Upper lobe of right lung (tissue), 1 donor: ENCODE measurements at places on chromosomes 1 and 21. TPM values are rescaled to one million over a fixed set of nuclear protein-coding genes. Genes with fewer than 3 reads are reported as not detected.

The NCMAP gene
- 10.7 TPM for total RNA-seq

DNA sequence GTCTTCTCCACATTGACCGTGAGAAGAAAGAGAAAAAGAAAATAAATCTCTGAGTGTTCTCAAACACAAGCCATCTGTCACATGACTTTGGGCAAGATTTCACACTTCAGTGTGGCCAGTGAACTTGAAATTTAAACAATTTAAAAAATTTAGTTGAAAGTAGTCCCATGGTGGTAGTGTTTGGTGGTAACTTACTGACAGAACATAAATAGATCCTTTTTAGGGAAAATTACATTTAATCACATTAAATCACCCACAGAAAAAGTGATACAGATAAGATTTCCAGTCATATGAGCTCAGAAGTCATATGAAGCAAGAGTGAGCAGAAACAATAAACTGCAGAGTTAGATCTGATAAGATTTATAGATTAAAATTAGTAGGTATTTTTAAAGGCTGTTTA lies 31.9 kb upstream of the SGIP1 start:
- no peak for DNase-seq

The BMP8B gene
- 2.7 TPM for total RNA-seq

- no peak for DNase-seq
These were observed 410.4 kb downstream of the DUSP10 start for GRCh38 chr1:221331273-221332183.

- no peak for DNase-seq
These were observed 32.3 kb upstream of the NR5A2 start for GRCh38 chr1:199995096-199995685.

The DCDC2B gene
- not detected for total RNA-seq

- no peak for DNase-seq
These were observed 18.9 kb upstream of the ZNF683 start for GRCh38 chr1:26391450-26391849.

- no peak for DNase-seq
These were observed 4.0 kb upstream of the GBP5 start for GRCh38 chr1:89276690-89277089.

GRCh38 chr1:116360429-116361173 lies 12.4 kb upstream of the ATP1A1 start:
- DNase-seq = no peak

GRCh38 chr1:54977533-54978297 lies 2.7 kb upstream of the TMEM61 start:
- no peak for DNase-seq

The MCOLN2 gene
- total RNA-seq = 10.1 TPM

The ANXA9 gene
- 1.2 TPM for total RNA-seq

DNA sequence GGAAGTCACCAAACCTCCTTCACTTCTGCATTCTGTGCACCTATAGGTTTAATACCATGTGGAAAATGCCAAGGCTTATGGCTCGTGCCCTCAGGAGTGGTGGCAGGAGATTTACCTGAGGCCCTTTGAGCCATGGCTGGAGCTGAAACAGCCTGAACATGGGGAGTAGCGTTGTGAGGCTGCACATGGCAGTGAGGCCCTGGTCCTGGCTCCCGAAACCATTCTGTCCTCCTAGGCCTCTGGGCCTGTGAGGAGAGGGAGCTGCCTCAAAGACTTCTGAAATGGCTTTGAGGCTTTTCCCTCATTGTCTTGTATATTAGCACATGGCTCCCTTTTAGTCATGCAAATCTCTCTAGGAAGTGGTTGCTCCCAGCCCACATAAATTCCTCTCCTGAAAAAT lies 20.6 kb downstream of the PTGFR start:
- DNase-seq = no peak

GRCh38 chr1:243345205-243345604 lies 89.4 kb downstream of the SDCCAG8 start:
- no peak for DNase-seq

DNA sequence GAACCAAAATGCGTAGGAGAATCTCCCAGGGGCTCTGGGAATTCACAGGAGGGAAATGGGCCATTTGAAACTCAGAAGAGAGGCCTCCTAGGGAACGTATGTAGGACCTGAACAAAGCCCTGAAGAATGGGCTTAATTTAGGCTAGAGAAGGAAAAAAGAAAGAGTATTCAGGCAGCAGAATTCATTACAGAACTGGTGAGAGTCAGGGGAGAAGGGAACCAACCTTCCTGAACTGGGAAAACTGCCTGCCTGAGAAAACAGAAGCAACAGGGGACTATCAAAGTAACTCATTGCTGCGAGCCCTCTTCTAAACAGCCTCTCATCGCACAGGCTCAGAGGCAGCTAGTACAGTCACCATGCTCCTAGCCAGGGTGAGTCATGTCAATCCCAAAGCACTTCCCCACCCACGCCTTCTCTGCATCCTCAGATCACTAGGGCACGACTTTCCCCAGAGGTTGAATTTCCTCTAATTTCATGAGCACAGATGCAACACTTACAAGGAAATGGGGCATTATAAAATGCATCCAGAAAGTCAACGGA lies 98.1 kb downstream of the ADSS2 start:
- no peak for DNase-seq

- DNase-seq = no peak
These were observed 525.5 kb downstream of the MATN1 start for GRCh38 chr1:30197639-30198450.

The IFNAR1 gene
- 72.1 TPM for total RNA-seq

GRCh38 chr1:44717653-44718052 lies 13.3 kb downstream of the RNU5D-1 start:
- no peak for DNase-seq

The ACTA1 gene
- total RNA-seq = not detected

The AGMAT gene
- not detected for total RNA-seq

The VWA1 gene
- 87.4 TPM for total RNA-seq

The FCRL1 gene
- 1.4 TPM for total RNA-seq

The GPN2 gene
- 24.6 TPM for total RNA-seq

The EXTL1 gene
- 0.49 TPM for total RNA-seq

The TNFRSF14 gene
- total RNA-seq = 133 TPM

The S100B gene
- total RNA-seq = 4.5 TPM

DNA sequence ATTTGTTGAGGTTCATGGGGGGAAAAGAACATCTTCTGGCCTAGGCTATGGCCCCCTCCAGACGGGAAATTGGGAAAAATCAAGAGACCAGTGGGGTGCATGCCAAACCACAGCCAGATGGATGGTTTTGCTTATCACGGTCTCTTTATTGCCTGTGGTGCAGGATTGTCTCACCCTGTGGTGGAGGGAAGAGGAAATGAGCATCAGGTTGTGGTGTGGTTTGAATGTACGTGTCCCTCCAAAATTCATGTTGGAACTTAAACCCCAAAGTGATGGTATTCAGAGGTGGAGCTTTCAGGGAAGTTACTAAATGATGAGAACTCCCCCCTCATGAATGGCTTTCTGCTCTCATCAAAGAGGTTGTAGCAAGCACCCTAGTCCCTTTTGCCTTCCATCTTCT lies 525.7 kb downstream of the NPHP4 start:
- no peak for DNase-seq

DNA sequence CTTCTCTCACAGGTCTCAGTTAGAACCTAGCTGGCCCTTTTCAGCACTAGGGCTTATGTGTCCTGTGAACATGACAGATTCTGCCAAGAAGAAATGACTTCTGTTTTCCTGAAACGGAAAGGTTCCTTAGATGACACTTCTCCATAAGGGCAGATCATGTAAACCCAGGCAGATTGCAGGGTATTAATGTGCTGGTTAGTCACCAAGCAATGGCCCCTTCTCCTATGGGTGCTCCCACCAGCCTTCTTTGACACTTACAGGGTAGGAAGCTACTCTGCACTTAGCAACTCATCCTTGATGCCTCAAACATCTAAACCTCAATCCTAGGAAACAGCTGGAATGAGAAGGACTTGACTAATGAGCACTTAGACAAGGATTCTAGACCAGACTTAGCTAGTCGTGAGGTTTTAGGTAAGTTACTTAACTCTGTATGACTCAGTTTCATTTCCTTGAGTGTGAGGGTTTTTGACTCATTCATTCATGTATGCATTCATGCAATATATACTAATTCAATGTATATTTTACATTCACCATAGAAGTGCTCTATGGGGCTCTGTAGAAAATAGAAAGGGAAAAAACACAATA lies 74.1 kb upstream of the PLXNA2 start:
- no peak for DNase-seq

GRCh38 chr1:234253732-234254131 lies 119.5 kb upstream of the COA6 start:
- DNase-seq = no peak

DNA sequence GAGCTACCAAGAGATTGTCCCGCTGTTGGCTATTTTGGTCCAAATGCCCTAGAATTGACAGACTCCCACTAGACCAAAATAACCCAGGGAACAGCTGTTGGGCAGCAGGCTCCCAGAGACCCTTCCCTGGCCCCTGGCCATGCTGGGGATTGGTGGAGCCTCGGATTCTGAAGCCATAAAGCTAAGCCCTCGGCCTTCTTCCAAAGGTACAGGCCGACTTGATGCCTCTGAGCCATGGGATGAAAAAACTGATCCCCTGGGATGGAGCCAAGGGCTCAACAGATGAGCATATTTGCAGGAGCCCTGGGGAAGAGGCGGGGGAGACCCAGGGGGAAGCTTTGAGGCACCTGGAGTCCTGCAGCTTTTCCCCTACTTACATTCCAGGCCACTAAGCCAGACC lies 1.0 kb upstream of the LRRC38 start:
- no peak for DNase-seq

- no peak for DNase-seq
These were observed 676.4 kb upstream of the ADAMTS5 start for GRCh38 chr21:27643326-27643725.

The C1orf87 gene
- 1.7 TPM for total RNA-seq

DNA sequence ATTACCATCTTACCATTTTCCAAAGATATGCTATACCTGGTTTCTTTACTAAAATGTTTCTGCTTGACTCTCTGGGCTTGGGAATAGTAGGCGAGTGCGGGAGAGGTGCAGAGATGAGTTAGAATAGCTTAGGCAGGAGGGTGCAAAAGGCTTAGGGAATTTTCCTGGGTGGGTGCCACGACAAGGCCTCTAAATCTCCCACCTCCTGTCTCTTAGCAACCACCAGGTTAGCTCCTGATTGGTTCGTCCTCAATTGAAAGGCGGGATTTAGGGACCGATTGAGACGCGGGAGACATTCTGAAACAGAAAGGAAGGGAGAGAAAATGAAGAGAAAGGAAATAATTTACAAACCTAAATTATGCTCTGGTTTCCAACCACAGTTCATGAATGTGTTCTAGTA lies 3.1 kb downstream of the ACKR1 start:
- DNase-seq = no peak

The FAM177B gene
- total RNA-seq = 0.20 TPM

The HCRTR1 gene
- total RNA-seq = not detected

The LHX8 gene
- total RNA-seq = not detected

The C1QC gene
- 353 TPM for total RNA-seq

The SLAMF1 gene
- total RNA-seq = 1.6 TPM

DNA sequence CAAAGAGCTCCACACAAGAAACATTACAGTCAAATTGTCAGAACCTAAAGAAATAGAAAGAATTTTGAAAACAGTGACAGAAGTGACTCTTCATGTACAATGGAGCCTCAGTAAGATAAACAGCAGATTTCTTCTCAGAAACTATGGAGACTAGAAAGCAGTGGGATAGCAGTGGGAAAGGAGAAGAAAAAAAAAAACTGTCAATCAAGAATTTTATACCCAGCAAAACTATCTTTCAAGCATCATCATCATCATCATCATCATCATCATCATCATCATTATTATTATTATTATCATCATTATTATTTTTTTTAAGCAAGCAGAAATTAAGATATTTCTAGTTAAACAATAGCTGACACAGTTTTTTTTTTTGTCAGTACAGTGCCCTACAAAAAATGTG lies 24.2 kb downstream of the CEP170 start:
- no peak for DNase-seq

DNA sequence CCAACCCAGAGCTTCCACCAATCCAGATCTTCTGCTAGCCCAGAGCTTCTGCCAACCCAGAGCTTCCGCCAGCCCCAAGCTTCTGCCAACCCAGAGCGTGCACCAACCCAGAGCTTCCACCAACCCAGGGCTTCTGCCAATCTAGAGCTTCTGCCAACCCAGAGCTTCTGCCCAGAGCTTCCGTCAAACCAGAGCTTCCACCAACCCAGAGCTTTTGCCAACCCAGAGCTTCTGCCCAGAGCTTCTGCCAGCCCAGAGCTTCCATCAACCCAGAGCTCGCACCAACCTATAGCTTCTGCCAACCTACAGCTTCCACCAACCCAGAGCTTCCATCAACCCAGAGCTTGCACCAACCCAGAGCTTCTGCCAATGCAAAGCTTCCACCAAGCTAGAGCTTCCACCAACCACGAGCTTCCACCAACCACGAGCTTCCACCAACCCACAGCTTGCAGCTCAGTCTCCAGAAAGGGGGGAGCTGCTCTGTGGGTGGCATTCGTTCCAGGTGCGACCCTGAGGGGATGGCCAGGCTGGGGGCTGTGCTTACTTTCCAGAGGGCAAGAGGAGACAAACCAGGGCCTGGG lies 23.8 kb downstream of the CRYAA start:
- peak; percentile 44 for DNase-seq

DNA sequence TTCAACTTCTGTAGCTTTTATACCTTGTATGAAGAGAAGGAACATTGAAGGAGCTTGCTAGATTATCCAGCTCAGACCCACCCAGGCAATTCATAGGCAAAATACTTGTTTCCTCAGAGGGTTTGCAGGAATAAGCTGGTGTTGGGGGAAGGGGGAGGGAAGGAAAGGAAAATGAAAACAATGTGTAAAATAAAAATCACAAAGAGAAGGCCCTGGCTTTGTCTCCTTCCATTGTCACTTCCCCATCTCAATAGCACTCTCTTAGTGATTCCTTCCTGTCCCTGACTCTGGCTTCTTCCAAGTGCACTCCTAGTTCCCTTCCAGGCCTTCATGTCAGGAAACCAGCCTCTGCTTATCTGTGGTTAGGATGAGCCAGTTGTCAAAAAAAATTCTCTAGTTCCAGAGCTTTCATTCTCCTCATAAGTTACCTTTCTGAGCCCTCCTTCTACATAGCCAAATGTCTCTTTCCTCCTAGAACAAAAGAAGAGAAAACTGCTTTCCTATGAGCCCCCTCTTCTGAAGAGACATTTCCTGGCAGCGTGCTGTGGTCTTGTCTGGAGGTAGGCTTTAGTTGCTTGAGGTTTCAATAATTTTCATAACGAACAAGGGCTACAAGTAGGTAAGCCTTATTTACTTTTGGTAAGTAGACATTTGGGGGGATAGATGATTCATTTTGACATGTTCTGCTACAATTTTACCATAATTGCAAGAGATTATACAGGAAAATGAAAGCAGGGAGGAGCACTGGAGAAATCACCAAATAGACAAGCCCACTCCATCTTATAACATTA lies 45.7 kb downstream of the FASLG start:
- no peak for DNase-seq

DNA sequence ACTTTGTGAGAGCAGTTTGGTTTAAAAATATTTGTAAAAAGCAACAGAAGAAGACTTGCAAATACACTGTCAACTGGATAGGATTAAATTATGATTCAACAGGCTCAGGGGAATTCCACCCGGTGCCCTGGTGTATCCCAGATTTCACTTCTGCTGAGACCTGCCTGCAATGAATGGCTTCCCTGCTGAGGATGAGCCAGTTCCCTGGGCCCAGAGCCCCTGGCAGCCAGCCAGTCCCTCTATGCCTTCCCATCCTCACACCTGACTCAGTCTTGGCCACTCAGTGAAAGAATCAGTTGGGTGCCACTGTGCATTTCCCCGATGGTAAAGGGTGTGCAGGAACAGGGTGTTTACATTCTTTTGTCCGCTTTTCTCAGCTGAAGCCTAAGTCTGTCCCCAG lies 64.4 kb downstream of the KCTD3 start:
- DNase-seq = no peak
